ENCODE measurements at places on chromosomes 1 and 21.

DNA sequence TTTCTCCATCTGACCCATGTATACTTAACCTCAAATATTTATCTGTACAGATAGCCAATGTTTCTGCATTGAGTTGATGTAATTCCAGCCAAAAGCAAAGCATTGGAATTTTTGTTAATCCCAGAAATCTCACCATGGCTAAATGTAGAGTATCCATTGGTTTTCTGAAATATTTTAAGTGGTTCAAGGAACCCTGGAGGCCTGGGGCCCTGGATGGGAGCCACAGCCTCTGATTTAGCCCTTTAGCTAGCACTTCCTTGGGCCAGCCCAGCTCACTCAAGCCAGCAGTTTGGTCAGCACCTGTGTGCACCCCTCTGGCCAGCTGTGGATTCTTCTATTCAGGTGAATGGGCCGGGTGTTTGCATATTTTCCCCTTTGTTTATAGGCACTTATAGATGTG is 18.8 kb upstream of the EPS8L3 start:
- DNase-seq: no peak

- DNase-seq: no peak
Measured at GRCh38 chr1:193973428-193973827, 787.0 kb upstream of the B3GALT2 start.

GRCh38 chr1:17108360-17108759 is 10.9 kb downstream of the PADI2 start:
- DNase-seq: no peak

- no peak for DNase-seq
Measured at GRCh38 chr1:26254404-26254803, 20.4 kb downstream of the CEP85 start.

- DNase-seq: peak; percentile 61
Measured at GRCh38 chr1:193558491-193559028, 372.1 kb upstream of the B3GALT2 start.

DNA sequence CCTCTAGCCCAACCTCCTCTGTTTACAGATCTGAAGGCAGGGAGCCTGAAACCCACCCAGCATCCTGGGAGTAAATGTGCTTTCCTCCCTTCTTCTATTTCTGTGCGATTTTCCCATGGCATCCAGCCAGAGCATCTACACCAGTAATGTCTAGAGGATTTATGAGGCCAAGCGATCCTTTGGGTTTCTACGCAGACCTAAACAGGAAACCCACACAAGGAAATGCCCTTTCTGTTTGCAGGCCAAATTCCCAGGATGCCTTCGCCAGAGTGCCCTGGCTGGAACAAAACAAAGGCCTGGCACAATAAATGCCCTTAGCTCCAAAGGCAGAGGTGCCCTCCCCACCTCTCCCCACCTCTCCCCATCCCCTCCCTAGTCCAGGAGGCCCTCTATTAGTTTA is 110.5 kb upstream of the CDC42BPA start:
- DNase-seq: no peak

GRCh38 chr1:55064071-55064581 is 24.8 kb downstream of the PCSK9 start:
- DNase-seq: peak; percentile 5

DNA sequence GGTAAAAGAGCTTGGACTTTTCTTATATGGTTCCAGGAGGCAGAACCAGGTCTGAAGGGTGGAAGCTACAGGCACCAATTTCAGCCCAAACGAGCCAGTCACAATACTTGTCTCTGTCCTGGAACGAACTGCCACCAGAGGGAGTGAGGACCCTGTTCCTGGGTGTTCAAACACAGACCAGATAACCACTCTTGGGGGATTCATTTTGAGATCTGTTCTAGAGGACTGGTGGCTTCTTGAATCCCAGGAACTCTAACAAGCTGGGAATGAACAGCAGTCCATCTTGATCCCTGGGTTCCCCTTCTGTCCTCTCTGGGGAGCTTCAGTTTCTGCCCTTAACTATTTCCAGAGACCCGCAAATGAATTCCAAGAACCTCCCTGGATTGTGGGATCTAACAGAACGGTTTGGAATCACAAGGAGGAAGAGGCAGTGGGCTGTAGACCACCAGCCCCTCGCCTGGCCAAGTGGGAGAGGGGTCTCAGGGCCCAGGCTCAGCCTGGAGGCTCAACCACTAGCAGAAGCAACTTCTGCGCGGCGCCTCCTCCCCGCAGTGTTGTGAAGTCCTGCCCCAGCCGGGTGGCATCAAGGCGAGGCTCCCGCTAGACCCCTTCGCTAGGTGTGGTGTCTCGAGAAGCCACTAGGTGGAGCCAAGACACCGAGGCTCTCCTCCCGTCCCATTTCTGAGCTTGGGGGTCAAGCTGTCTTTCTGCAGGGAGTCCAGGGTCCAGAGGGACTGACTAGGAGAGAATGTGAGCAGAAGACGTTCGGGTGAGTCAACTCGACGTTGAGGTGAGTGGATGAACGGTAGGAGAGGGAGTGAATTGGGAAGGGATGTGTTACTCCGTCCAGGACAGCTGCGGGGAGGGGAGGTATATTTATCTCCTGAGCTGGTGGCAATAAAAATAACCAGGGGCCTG is 12.1 kb upstream of the NES start:
- DNase-seq: peak; percentile 55

GRCh38 chr1:205950826-205951549 is 7.7 kb upstream of the SLC26A9 start:
- no peak for DNase-seq

- peak; percentile 63 for DNase-seq
Measured at GRCh38 chr21:45596704-45597318, 46.7 kb upstream of the PCBP3 start.

DNA sequence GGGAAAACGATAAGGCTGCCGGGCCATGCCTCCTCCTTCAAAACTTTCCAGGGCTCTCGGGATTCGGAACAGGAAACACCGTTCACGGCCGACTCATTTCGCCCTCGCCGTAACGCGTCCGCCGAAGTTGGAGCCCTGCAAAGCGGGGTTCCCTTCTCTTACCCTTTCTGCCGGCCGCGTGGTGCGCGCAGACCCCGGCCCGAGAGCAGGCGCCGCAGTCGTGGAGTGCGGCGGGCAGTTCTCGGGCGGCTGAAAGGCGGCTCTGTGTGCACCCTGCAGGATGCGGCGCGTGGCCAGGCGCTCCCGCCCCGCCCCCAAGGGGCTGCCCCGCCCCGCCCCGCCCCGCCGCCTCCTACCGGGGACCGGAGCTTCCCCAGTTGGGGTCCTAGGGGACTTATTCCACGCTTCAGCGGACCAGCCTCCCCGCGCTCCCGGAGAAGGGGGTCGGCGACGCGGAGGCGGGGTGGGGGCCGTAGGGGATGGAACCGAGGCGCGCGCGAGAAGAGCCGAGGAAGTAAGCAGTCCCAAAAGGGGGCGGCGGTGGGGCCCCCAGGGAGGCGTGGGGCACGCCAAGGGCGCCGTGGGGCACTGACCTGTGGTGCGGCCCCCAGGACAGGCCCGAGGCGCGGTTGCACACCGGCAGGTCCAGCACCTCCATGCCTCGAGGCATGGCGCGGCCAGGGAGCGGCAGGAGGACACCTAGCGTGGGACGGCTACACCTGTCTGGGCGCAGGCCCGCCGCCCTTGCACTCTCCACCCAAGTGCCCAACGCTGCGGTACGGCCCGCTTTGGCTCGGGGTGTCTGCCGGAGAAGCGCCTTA is at the start of gene MCOLN2:
TSS of gene MCOLN2 (minus strand) at position 268 of the 821 bp plus-strand sequence. CDS start at position 27, 241 bp downstream.
- DNase-seq: no peak

- no peak for DNase-seq
Measured at GRCh38 chr1:169486281-169487051, 722 bp upstream of the SLC19A2 start.

- DNase-seq: no peak
Measured at GRCh38 chr1:11769274-11769673, 7.3 kb downstream of the C1orf167 start.

- DNase-seq: no peak
Measured at GRCh38 chr21:36684957-36685714, 13.8 kb upstream of the SIM2 start.

DNA sequence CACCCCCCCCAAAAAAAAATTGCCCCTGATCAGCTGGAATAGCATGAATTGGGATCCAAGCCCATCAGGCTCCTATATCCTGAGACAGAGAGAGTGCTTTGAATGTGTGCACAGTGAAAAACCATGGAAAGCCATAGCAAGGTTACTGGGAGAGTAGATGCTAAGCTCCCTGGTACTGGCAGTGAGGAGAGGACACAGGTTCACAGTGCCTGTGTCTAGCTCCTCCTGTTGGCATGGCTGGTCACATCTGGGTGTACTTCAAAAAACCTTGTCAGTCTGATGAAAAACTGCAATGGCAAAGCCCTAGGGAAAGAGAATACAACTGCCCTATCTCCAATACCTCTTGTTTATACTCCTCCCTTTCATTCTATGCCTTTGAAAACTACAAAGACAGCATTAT is 12.9 kb downstream of the COPA start:
- DNase-seq: no peak

GRCh38 chr1:195604287-195604686 is 1004.0 kb downstream of the KCNT2 start:
- no peak for DNase-seq

DNA sequence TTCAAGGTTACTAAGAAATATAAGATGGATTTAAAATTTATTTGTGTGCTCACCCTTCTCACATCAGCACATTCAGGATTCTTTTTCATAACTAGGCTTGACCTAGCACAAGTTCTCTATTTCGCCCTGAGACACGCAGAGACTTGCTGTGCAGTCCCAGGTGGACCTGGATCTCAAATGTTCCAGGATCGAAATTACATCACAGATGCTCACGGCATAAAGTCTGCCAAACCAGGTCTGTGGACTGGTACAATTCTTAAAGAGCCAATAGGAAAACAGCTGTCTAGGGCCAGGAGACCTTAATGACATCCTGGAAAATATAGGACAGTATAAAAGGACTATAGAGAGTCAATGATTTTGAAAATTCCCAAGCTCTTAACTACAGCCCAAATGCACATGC is 2.2 kb downstream of the PGBD5 start:
- no peak for DNase-seq

DNA sequence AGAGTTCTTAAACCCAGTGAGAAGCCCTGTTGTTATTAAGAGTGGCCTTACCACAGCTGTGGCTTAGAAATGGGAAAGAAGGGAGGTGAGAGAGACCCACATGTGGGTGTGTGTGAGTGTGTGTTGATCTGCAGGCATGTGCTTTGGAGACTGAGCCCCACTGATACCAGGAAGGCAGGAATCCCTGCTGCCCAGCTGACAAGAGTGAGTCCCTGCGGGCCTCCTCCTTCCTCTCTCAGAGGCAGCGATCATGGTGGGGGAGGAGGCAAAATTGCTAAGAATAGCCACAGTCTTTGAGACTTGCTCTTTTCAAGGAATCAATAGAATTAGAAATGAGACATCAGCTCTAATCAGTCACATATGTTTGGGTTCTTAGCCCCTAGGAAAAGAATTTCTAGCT is 87.0 kb upstream of the WARS2 start:
- DNase-seq: no peak

- no peak for DNase-seq
Measured at GRCh38 chr1:84031802-84032327, 32.9 kb upstream of the TTLL7 start.

DNA sequence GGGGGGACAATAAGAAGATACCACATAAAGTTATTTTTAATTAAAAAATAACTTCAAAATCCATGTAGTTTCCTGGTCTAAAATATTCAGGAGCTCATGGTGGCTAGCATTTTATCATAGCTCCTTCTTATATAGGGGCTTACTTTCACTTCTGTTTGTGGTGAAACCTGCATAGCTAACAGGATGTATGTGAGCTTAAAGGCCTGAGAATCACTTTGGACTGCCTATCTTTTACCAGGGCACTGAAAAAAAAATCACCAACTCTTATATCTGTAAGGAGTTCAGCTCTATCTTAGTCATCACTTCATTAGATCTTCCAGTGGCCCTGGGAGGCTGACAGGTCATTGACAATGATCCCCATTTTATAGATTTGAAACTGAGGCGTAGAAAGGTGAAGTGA is 21.3 kb downstream of the UROD start:
- DNase-seq: no peak

- DNase-seq: no peak
Measured at GRCh38 chr1:225848030-225848955, 33.9 kb downstream of the TMEM63A start.

- DNase-seq: no peak
Measured at GRCh38 chr1:185495898-185496297, 178.9 kb upstream of the IVNS1ABP start.
